ENCODE measurements at places on chromosomes 3 and 15. TPM values are rescaled to one million over a fixed set of nuclear protein-coding genes. Genes with fewer than 3 reads are reported as not detected.

- peak; percentile 95 for DNase-seq
- H3K36me3 ChIP-seq: peaks cover 10% of the 10 kb centered on the region
- H3K27ac ChIP-seq: peak within 1 kb of the TSS; percentile 98
- H3K27me3 ChIP-seq: peaks cover 5% of the 10 kb centered on the region
- H3K4me3 ChIP-seq: peak within 1 kb of the TSS; percentile 100
- peaks cover 15% of the 10 kb centered on the region for H3K4me1 ChIP-seq
These were observed at the start of gene UQCRC1 for GRCh38 chr3:48609088-48610005. Gene UQCRC1 (minus strand): TSS chr3:48609646. CDS start chr3:48609620, 26 bp downstream.

GRCh38 chr3:172223870-172224269, 184.5 kb downstream of the FNDC3B start:
- DNase-seq: no peak
- H3K4me3 ChIP-seq: no peak overlapping the region
- H3K36me3 ChIP-seq: peaks cover 8% of the 10 kb centered on the region
- H3K4me1 ChIP-seq: peaks cover 29% of the 10 kb centered on the region
- no peaks in the 10 kb centered on the region for H3K27me3 ChIP-seq

GRCh38 chr3:167918686-167919085, 177.0 kb downstream of the GOLIM4 start:
- H3K27ac ChIP-seq: peak overlapping the region; percentile 90
- no peak overlapping the region for H3K4me3 ChIP-seq
- H3K36me3 ChIP-seq: no peaks in the 10 kb centered on the region
- peaks cover 48% of the 10 kb centered on the region for H3K4me1 ChIP-seq
- H3K27me3 ChIP-seq: no peaks in the 10 kb centered on the region

DNA sequence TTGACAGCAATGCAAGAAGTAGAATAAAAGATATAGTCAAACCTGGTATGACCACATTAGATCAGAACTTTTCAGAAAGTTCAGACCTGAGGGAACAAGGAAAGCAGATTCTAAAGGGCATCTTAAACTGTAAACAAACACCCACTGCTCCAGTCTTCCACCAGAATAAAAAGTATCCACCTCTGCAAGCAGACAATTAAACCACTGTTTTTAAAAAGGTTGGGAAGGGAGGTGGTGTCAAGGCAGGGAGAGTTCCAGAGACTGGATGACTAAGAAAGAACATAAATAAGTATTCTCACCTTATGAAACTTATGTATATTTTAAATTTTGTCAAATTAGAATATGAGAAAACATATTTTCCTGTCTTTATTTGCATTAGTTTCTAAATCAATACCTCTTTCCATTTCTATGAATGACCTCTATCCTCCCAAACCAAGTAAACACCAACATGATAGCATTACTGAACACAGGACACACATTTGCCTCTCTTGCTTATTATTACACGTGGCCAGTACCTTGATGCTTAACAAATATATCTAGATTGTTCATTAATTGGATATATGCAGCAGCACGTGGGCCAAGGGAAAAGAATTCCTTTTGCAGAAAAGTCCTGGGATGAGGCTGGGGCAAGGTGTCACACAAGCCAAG, 31.6 kb downstream of the PIK3CB start:
- DNase-seq: no peak
- H3K27me3 ChIP-seq: no peaks in the 10 kb centered on the region
- peaks cover 2% of the 10 kb centered on the region for H3K36me3 ChIP-seq
- peak overlapping the region; percentile 39 for H3K27ac ChIP-seq

DNA sequence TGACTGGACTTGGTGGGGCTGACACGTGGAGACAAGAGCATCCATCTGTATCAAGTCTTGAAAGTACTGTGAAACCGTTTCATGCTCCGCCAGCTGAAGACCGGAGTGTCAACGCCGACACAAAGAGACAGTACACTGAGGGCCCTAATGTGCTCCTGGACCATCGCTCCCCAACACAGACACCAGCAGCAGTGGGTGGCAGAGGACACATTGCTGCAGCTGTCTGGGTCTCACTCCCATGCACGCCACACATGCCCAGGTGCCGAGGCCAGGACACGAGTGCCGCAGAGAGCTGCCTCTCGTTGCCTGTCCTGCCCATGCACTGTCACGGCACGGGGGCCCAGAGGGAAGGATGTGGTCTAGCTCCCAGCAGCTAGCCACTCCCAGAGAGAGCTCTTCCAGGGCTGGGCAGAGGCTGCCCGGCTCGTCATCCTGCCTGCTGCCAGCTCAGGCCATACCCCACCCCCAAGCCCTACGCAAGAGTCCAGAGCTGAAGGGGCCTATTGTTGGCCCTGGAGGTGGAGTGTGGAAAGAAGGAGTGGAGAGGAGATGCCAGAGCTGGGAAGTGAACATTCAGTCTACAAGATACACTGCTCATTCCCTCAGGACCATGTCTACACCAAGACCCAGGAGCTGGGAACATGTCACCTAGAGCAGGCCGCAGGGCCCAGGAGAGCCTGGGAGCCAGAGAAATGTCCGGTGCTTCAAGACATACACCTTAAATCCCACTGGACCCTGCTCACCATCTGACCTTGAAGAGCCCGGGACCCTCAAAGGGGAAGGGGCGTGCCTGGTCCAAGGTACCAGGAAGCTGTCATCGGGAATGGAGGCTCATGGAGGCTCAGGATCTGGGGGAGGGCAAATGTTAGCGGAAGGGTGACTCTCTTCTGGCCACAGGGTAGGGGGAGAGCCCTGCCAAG, 7.7 kb downstream of the TNK2 start:
- H3K27ac ChIP-seq: no peak overlapping the region
- peaks cover 16% of the 10 kb centered on the region for H3K27me3 ChIP-seq
- no peak for DNase-seq

The TP63 gene
- total RNA-seq: 28.6 TPM

The HHLA2 gene
- not detected for total RNA-seq

The RARB gene
- 117 TPM for total RNA-seq

Data from mesothelial cell of epicardium (in vitro differentiated cells).